ENCODE measurements at places on chromosomes 12 and 14. TPM values are rescaled to one million over a fixed set of nuclear protein-coding genes. Genes with fewer than 3 reads are reported as not detected.

The GALNT6 gene
- polyA plus RNA-seq: 4.1 TPM

The RHOJ gene
- 11.2 TPM for polyA plus RNA-seq

The IL22 gene
- not detected for polyA plus RNA-seq

The RNASE12 gene
- polyA plus RNA-seq: not detected

The BCL2L14 gene
- not detected for polyA plus RNA-seq

The KLRF2 gene
- not detected for polyA plus RNA-seq

The TBX3 gene
- polyA plus RNA-seq: 13.3 TPM

The P2RX2 gene
- not detected for polyA plus RNA-seq

The ETFBKMT gene
- 0.74 TPM for polyA plus RNA-seq

The KRT1 gene
- polyA plus RNA-seq: not detected

The MANSC4 gene
- 0.28 TPM for polyA plus RNA-seq

The SDS gene
- not detected for polyA plus RNA-seq

The NANOG gene
- polyA plus RNA-seq: not detected

The OR6C6 gene
- not detected for polyA plus RNA-seq

The ENDOU gene
- polyA plus RNA-seq: not detected

The TMTC3 gene
- polyA plus RNA-seq: 20.2 TPM

The KCNC2 gene
- not detected for polyA plus RNA-seq

The AP1G2 gene
- 129 TPM for polyA plus RNA-seq

The PTPRR gene
- polyA plus RNA-seq: 0.26 TPM

The LRP1 gene
- 11.3 TPM for polyA plus RNA-seq

The GMFB gene
- polyA plus RNA-seq: 15.5 TPM

Measured in mammary epithelial cell (primary cell).